ENCODE measurements at places on chromosomes 1 and 21.

DNA sequence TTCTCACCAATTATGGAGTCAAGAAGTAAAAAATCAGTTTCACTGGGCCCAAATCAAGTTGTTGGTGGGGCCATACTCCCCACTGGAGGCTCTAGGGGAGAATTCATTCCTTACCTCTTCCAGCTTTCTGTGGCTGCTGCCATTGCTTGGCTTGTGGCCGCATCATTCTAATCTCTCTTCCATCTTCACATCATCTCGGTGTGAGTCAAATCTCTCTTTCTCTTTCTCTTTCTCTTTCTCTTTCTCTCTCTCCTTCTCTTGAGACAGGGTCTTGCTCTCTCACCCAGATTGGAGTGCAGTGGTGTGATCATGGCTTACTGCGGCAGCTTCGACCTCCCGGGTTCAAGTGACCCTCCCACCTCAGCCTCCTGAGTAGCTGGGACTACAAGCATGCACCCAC is 28.1 kb downstream of the FAM89A start:
- ATAC-seq = no peak

DNA sequence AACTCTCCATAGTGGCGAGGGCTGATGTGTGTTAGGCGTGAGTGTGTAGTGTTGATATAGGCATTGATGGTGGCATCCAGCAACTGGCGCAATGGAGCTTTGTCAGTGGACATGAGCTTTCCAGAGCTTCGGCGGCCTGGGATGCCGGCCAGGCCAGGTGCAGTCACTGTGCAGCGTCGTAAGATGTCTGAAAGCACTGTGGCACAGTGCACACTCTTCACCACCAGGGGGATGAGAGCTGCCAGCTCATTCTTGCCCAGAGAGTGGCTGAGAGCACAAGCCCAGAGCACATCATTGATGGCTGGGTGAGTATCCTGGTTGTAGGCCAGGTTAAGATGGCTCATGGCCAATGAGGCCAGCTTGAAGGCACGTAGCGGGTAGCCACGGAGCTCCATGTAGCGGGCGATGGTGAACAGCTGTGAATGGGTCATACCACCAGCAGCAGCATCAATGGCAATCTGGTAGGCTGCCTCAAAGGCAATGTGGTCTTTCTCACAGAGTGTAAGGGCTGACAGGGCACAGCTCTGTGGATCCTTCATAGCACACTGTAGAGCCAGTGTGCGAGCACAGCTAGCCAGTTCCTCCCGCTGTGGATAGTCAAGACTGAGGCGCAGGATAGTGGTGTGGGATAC is 6.7 kb downstream of the UROD start:
- peak; percentile 95 for ATAC-seq

- no peak for ATAC-seq
Measured at GRCh38 chr1:32068957-32069588, 3.7 kb upstream of the TMEM39B start.

GRCh38 chr1:168410464-168410863 is 129.8 kb downstream of the TBX19 start:
- ATAC-seq = no peak
